Activated CD8-positive, alpha-beta memory T cell treated with anti-CD3 and anti-CD28 coated beads for 4 hours (primary cell): ENCODE measurements at places on chromosomes 6 and 20.

DNA sequence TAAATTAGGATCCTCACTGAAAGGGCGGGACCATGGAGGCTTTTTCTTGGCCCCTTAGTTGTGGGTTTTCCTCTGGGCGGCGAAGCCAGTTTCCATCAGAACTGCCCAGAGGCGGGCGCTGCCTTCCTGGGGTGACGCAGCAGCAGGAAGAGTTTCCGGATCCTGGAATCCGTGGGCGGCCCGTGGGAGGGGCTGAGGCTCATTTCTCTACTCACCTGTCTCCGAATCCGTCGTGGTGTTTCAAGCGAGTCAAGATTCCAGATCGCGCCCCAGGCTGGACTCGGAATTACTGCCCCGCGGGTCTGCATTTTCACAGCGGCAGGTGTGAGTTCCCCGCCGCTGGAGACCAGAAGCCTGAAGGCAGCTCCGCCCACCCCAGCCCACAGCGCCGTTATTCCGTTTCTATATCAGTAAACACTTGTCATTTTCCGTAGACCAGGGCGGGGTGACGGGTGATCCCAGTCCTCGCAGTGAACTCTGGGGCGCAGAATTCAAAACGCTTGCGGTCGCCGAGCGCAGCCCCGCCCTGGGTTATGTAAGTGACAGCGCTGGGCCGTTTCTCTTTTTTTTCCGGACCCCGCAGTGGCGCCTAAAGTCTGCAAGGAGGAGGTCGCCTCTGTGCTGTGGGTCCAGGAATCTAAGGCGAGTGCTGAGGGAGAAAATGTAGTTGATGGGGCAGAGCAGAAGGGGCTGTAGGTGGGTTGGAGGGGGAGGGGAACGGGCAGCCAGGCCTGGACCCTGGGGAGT is 27.2 kb upstream of the POU5F1 start:
- DNase-seq = peak; percentile 85

DNA sequence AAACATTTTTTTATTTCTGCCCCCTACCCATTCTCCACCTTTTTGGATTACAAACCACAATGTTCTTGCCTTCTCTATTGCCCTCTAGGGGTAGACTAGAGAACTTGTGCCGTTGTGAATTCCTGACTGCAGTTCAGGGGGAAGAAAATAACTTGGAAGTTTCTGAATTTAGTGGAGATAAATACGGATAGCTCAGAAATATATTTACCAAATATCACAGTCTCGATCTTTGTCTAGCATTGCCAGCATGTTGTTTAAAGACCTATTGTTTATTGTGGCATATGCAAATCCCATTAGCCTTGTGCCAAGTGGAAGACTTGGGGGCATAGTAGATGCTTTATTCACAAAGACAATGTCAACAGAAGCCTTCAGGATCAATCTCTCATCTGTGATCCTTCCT is 154.1 kb upstream of the MMS22L start:
- no peak for DNase-seq

- no peak for DNase-seq
Measured at GRCh38 chr6:126054258-126054702, 67.9 kb downstream of the TRMT11 start.

DNA sequence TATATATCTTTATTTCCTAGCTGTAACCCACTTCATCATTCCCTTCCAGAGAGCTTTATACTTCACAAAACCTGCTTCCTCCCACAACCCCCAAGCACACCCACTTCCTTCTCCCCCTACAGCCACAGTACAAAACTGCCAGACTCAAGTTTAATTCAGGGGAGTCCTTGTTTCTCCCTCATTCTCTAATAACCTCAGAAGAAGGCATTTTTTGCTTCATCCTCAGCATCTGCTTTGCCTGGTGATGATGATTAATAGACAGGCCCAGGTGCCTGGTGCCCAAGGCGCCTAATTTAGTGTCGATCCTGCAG is 414.3 kb downstream of the KIF16B start:
- DNase-seq = no peak

DNA sequence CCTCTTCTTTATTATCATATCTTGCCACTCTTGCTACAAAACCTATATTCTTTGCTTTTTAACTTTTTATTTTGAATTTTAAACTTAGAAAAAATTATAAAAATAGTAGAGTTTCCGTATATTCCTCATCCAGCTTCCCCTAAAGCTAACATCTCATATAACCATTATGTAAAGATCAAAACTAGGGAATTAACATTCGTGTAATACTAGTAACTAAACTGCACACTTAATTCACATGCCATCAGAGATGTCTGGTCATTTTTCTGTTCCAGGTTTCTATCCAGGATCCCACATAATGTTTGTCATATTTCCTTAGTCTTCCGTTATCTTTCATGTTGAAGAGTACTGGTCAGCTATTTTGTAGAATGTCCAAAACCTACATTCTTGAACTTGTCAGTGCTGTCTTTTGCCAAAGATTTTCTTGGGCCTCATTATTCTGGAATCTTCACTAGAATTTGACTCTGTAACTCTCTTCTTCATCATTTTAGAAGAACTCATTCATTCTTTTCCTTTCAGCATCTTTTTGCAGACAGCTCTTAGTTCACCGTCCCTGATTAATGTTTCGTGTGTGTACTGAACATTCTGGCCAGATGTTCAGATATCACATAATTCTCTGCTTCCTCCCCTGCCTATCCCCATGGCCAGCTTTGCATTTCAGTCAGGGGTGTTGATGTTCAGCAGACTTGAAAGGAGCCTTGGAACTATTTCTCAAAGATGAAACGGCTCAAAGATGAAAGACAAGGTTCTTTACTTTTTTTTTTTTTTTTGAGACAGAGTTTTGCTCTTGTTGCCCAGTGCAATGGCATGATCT is 9.4 kb downstream of the CTNNBL1 start:
- no peak for DNase-seq

DNA sequence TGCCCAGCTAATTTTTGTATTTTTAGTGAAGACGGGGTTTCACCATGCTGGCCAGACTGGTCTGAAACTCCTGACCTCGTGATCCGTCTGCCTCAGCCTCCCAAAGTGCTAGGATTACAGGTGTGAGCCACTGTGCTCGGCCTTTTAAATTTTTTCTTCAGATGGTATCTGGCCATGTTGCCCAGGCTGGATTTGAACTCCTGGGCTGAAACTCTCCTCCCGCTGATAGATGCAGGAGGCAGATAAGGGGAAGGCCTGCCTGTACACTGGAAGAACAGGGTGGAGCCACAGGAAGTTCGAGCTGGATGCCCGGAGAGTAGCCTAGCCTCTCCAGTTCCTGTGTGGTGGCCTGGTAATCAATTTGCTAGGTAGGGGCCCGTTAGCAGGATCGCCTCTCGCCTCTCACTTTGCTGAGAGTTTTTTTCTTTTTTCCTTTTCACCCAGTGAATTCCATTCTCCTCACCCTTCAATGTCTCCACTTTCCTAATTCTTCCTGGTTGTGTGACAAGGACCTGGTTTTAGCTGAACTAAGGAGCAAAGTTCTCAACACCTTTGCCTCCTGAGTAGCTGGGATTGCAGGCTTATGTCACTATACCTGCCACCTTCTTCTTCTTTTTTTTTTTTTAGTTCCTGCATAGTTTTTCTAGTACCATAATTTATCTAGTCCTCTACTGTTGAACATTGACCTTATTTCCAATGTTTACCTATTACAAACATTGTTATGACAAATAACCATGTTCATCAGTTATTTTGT is 19.4 kb upstream of the ITCH start:
- DNase-seq = no peak

- DNase-seq = no peak
Measured at GRCh38 chr6:21116736-21117135, 476.8 kb upstream of the SOX4 start.

DNA sequence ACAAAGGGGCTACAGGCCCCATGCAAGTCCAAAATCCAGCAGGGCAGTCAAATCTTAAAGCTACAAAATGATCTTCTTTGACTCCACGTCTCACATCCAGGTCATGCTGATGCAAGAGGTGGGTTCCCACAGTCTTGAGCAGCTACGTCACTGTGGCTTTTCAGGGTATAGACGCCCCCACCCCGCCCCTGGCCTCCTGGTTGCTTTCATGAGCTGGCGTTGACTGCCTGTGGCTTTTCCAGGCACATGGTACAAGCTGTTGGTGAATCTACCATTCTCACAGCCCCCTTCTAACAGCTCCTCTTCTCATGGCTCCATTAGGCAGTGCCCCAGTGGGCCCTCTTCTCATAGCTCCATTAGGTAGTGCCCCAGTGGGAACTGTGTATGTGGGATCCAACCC is 47.0 kb downstream of the NT5E start:
- no peak for DNase-seq

DNA sequence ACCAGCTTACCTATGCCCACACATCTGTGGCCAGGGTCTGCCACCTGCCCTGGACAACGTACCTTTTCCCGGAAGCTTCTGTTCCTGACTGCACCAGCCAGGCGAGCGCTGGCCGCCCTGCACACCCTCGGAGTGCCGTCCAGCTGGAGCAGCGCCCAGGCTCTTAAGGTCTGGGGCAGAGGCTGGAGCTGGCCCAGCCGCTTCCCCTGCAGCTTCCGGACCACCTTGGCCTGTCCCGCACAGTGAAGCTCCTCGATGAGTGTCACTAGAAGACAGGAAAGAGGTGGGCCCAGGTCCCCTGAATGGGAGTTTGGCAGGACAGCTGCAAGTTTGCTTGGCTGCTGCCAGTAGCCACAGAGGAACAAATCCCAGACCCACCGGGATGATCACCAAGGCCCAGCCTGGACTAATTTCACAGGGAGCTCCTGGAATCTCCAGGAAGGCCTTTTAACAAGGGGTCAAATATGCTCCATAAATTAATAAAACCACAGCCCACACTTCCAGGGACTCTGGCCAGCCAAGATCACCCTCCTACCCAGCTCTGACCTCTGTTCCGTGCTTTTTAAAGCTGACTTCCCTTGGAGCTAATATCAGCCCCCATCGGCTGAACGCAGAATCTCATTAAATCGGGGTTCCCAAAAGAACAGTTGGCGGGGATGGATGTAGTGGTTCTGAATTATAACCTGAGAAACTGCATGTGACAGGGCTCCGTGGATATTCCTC is 82.3 kb downstream of the PTPN1 start:
- no peak for DNase-seq

GRCh38 chr20:39745380-39745779 is 783.2 kb downstream of the DHX35 start:
- no peak for DNase-seq

GRCh38 chr6:111260570-111261298 is 173.4 kb downstream of the SLC16A10 start:
- DNase-seq = no peak

DNA sequence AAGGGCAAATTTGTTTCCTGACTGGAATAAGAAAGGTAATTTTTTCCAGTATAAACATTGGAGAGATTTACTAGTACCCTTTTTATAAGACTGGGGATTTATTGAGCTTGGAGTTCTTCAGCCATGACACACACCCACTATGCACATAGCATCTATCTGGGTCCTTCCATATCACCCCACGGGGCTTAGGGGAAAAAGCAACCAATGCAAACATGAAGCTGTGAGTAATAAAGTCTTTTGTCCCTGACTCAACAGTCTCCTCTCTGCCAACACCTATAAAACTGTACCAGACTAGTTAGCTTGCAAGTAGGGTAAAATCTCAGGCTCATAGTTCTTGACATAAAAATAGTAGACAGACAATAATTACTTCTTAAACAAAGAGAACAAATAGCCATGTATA is 23.4 kb downstream of the COL21A1 start:
- DNase-seq = no peak

GRCh38 chr20:40703975-40704530 is 15.0 kb upstream of the MAFB start:
- no peak for DNase-seq

GRCh38 chr6:30778001-30778635 is 33.8 kb upstream of the IER3 start:
- no peak for DNase-seq

DNA sequence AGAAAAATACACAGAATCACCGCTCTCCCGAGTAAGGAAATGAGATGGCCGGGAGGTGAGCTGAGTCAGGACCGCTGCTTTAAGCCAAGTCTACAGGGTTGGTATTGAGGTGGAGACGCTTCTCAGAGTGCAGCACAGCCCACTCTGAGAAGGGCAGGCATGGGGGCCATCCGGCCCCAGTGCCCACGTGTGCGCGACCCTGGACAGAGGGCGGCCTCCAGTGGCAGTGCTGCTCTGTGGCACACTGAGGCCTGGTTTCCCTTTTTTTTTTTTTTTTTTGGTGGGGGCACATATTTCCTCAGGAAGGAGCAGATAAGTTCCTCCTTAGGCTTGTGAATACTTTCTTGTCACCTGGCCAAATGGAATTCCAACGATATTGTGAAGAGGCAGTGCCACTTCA is 88.8 kb downstream of the FOXC1 start:
- no peak for DNase-seq

DNA sequence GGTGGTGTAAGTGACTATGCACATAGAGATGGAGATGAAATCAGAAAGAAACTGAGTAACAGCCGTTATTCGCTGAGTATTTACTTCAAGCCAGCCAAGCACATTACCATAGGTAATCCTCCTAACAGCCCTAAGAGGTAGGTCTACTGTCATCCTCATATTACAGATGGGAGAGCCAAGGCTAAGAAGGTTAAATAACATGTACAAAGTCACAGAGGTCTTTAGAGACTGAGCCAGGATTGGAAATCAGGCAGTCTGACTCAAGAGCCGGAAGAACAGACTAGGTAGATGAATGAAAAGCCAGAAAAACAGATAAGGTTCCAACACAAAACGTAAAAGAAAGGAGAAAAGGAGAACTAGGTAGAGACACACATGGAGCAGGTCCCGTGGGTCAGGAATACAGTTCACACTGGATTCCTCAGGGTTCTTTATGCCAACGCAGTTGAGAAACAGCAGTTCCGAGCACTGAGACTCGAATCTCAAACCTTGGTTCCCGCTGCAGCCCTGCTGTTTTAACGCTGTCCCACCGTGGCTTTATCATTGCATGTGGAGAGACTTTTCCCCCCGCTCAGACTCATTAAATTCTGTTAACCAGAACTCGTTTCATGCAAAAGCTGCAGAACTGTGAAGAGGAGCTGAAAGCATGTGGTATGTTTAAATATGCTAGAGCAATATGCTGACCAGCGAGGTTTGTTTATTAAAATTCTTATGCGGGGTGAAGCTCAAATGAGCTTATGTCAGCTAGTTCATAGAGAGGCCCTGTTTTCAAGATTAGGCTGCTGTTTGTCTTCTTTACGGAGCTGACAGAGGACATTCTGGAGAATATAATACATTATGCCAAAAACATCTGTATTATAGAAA is 537.9 kb downstream of the CD83 start:
- no peak for DNase-seq

GRCh38 chr6:53377793-53378192 is 29.0 kb upstream of the ELOVL5 start:
- no peak for DNase-seq

GRCh38 chr6:118606268-118606667 is 45.1 kb downstream of the CEP85L start:
- no peak for DNase-seq
